ENCODE measurements at places on chromosomes 1 and 21.
A peak's percentile ranks its signal among the peaks of the same experiment; 100 is the strongest.

DNA sequence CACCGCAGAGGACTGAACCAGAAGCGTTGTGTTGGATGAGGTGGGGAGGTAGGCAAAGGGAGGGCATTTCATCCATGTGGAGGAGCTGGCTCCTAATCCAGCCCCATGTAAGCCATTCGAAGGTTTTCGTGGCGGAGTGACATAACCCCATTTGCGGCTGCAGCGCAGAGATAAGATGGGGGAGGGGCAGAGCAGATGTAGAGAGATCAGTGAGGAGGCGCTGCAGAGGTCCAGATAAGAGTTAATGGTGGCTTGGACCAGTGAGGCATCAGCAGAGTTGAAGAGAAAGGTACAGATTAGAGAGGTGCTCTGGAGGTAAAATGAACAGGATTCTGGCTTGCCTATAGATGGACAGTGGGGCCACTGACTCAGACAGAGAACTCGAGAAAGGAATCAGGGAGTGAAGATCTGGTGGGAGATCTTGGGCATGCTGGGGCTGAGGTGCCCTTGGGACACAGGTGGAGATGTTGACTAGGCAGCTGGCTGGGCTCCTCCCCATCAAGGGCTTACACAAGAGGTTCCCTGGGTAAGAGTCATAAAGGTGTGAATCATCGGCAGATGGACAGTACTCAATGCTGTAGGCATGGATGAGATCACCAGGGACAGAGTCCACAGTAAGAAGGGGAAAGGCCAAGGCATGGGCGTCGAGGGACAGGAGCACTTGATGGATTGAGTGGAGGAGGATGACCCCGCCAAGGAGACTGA, 7.8 kb upstream of the PTPRF start:
- peak; percentile 62 for DNase-seq

GRCh38 chr1:183685112-183685713, 32.1 kb upstream of the APOBEC4 start:
- peak; percentile 77 for DNase-seq

- no peak for DNase-seq
These were observed 129.8 kb downstream of the CYYR1 start for GRCh38 chr21:26443291-26443690.

- DNase-seq = peak; percentile 9
These were observed 32.1 kb upstream of the ST6GALNAC5 start for GRCh38 chr1:76835203-76835602.

DNA sequence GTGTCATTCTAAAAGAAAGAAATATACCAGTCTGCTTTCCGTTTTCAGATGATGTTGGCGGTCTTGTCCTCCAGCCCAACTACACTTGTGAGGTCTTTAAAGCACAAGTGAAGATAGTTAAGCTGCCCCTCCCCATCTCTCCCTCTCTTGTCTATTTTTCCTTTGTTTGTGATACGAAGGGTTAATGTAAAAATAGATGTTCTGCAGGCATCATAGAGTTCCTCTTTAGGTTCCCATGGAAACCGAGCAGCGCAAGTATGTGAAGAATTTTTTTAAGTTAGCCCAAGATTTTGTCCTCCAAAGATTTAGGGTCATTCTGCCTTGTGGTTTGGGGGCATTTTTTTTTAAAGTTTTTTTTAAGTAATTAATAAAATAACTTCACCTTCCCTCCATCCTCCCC, 232.4 kb upstream of the AJAP1 start:
- DNase-seq = no peak

- DNase-seq = peak; percentile 19
These were observed 589.1 kb upstream of the ADAMTS5 start for GRCh38 chr21:27555996-27556395.

DNA sequence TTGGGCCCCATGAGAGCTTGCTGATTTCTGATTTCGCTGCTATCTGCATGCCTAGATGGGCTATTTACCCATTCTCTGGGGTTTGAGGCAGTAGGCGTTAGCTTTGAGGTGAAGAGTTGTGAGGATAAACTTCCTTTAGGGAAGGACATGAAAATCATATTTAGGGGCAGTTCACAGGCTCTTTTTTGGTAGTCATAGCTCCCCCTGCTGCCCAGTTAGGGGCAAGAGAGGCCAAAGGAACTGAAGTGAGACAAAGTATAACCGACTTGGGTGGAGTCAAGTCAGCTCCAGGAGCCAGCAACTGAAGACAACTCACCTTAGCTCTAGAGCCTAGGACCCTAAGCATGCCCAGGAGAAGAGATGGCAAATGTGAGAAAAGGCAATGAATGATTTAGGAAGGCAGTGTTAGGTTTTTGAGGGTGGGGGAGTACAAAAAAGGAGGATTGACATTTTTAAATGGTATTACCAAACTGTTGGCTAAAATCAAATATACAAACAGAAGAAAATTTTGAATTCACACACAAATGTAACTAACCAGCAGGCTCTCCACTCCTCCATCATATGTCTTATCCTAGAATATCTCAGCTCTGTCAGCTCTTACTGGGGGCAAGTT, 625.2 kb downstream of the LMO4 start:
- peak; percentile 65 for DNase-seq

DNA sequence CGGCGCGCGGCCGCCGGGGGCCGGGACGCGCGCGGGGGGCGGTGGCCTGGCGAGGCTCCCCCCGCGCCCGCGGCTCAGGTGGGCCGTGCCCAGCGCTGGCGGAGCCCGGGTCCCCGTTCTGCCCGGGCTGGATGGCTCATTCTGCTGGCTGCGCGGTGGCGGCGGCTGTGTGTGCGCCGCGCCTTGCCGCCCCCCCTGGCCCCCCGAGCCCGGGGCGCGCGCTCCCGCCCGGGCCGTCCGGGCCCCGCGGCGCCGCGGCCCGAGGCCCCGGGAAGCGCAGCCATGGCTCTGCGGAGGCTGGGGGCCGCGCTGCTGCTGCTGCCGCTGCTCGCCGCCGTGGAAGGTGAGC, at the start of gene EPHB2:
Gene EPHB2 (plus strand): TSS at position 139 of the 349 bp plus-strand sequence. CDS start 144 bp downstream, at position 283.
- DNase-seq = peak; percentile 95

GRCh38 chr1:82950606-82951200, 1048.2 kb downstream of the TTLL7 start:
- DNase-seq = no peak

Measured in GM03348 (cell line).